ENCODE measurements at places on chromosomes 13 and 19.

DNA sequence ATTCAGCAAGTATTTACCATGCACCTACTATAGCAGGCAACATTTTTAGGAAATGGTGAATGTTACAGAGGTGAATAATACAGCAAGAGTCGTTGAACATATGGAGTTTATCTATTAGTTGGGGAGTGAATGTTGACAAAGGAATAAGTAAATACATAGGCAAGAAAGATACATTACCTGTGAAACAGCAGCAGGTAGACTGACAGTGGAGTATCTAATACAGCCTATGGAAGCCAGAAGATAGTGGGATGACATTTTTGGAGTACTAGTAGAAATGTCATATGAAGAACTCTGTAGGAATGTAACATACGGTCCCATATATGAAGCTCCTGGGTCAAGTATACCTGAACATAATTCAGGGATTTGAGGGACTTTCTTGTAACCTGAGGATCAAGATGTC, 2.1 kb upstream of the TNFSF11 start:
- no peak for DNase-seq

GRCh38 chr19:6070720-6071485, 39.4 kb downstream of the RFX2 start:
- no peak for DNase-seq

DNA sequence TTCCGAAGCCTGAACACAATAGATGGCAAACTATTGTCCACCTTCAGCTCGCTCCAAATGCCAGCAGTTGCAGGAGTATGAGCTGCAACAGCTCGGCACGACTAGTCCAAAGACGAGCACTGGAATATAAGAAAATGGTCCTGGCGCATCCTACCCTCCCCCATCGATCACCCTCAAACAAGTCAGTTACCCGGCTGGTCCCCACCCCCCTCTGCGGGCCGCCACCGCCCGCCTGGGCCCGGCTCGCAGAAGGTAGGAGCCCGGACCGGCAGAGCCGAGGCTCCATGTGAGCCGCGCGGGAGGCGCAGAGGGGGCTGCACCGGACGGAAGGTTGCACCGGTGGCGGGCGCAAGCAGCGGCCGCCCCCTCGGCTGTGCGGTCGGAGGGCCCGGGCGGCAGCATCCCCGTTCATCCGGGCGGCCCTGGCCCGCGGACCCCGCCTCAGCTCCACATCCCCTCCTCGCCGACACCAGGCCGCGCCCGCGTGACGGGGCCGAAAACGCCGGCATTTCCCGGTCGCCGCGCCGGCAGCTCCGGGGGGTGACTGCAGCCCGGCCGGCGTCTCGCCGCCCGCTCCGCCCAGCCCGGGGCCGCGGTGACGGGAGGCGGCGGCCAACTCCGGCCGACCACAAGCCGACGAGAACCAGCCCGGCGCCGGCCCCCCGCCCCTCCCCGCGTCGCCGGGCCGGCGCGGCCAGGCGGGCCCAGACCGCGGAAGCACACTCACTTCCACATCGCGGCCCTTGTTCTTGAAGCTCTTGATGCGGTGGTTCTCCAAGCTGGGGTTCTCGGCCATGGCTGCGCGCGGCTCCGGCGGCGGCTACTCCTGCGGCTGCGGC, 552 bp downstream of the KPNA3 start:
- peak; percentile 70 for DNase-seq

- no peak for DNase-seq
Measured at GRCh38 chr13:86831084-86831483, 840.1 kb upstream of the SLITRK5 start.

- no peak for DNase-seq
Measured at GRCh38 chr13:31114641-31115040, 47.1 kb downstream of the HSPH1 start.

Measured in OCI-LY7 (cell line).